Suprapubic skin (tissue), 4 donors: ENCODE measurements at places on chromosomes 3 and 15.

GRCh38 chr3:67384760-67385397 is 269.5 kb downstream of the SUCLG2 start:
- no peak overlapping the region for H3K4me3 ChIP-seq
- H3K27ac ChIP-seq: no peak overlapping the region
- peaks cover 2% of the 10 kb centered on the region for H3K36me3 ChIP-seq
- H3K27me3 ChIP-seq: no peaks in the 10 kb centered on the region
- no peaks in the 10 kb centered on the region for H3K4me1 ChIP-seq

DNA sequence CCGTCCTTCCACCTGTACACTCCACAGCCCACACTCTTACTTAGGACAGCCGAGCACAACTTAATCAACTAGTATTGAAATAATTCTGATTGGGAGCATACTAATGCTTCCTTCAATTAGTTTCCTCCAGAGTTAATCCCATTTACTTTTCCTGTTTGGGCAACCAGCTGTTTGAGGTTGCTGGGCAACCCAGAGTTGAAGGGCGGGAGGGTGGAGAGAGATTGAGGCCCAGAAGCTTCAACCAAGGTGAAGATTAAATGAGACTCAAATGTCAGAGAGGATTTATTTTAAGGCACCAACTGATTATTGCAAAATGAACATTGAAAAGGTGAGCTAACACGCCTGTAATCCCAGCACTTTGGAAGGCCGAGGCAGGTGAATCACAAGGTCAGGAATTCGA is 428.5 kb upstream of the SEMA6D start:
- H3K4me1 ChIP-seq: peaks cover 20% of the 10 kb centered on the region
- H3K36me3 ChIP-seq: no peaks in the 10 kb centered on the region
- DNase-seq: no peak
- H3K27me3 ChIP-seq: no peaks in the 10 kb centered on the region
- H3K27ac ChIP-seq: no peak overlapping the region
- no peak overlapping the region for H3K4me3 ChIP-seq

- H3K27ac ChIP-seq: no peak overlapping the region
- H3K4me3 ChIP-seq: no peak overlapping the region
- H3K27me3 ChIP-seq: no peaks in the 10 kb centered on the region
- no peak for DNase-seq
- no peaks in the 10 kb centered on the region for H3K36me3 ChIP-seq
Observed at GRCh38 chr3:95886616-95887015, 927.8 kb upstream of the EPHA6 start.

DNA sequence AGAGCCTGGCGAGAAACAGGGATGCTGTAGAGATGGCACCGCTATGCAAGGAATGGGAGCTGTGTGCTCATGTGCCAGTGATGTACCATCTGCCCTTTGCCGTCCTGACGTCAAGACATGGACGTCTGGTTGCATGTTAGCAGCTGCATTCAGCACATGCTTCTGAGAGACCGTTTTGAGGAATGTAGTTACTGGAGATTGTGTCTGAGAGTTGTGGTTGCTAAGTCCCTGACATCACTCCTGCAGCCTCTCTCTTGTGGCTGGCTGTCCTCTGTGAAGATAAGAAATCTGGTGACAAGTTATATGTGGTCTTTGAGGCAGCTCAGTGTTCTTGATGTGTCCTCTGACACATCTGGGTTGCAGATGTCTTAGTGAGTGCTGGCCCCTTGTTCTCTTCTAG is 165.1 kb downstream of the APBA2 start:
- H3K4me1 ChIP-seq: no peaks in the 10 kb centered on the region
- no peak overlapping the region for H3K27ac ChIP-seq
- DNase-seq: no peak
- H3K4me3 ChIP-seq: no peak overlapping the region
- no peaks in the 10 kb centered on the region for H3K36me3 ChIP-seq

- peak overlapping the region; percentile 81 for H3K27ac ChIP-seq
- H3K4me3 ChIP-seq: peak overlapping the region; percentile 97
- peaks cover 58% of the 10 kb centered on the region for H3K4me1 ChIP-seq
- DNase-seq: no peak
Observed at GRCh38 chr15:63043335-63044076, 959 bp downstream of the TPM1 start.

GRCh38 chr15:64430000-64430735 is 30.2 kb upstream of the ZNF609 start:
- H3K27ac ChIP-seq: peak overlapping the region; percentile 14
- H3K4me3 ChIP-seq: no peak overlapping the region
- no peaks in the 10 kb centered on the region for H3K27me3 ChIP-seq
- peaks cover 38% of the 10 kb centered on the region for H3K36me3 ChIP-seq
- peaks cover 15% of the 10 kb centered on the region for H3K4me1 ChIP-seq

DNA sequence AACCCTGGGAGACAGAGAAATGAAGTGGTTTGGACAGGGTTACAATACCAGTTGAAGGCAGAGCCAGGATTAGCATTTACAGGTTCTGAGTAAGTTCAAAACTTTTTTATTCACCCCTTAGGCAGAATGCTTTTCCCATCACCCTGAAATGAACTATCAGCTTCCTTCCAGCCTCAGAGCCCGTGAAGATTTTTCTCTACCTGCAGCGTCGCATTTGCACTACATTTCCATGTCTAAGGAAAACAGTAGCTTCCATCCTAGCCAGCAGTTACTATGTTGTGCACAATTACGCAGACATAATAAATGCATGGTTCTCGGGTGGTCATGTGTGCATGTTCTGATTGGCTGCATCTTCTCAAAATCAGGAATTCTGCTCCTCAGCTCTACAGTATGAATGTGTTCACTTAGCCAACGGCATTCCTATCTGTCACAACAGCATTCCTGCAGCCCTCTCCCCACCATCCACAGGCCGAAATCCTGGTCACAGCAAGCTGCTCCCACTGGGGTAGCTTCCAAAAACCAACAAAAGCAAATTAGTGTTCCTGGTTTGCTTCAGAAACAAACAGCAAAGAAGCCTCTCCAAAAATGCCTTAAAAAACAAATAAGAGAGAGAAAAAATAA is 510.8 kb upstream of the SEMA6D start:
- H3K4me1 ChIP-seq: no peaks in the 10 kb centered on the region
- H3K27me3 ChIP-seq: no peaks in the 10 kb centered on the region
- no peak for DNase-seq

GRCh38 chr3:144307951-144308350 is 336.3 kb downstream of the DIPK2A start:
- H3K27me3 ChIP-seq: no peaks in the 10 kb centered on the region
- H3K4me1 ChIP-seq: no peaks in the 10 kb centered on the region
- no peak overlapping the region for H3K27ac ChIP-seq
- H3K4me3 ChIP-seq: no peak overlapping the region
- H3K36me3 ChIP-seq: no peaks in the 10 kb centered on the region

- no peaks in the 10 kb centered on the region for H3K27me3 ChIP-seq
- no peak for DNase-seq
- no peaks in the 10 kb centered on the region for H3K36me3 ChIP-seq
- no peaks in the 10 kb centered on the region for H3K4me1 ChIP-seq
- H3K27ac ChIP-seq: no peak overlapping the region
- no peak overlapping the region for H3K4me3 ChIP-seq
Observed at GRCh38 chr15:86333819-86334218, 254.1 kb downstream of the AGBL1 start.

DNA sequence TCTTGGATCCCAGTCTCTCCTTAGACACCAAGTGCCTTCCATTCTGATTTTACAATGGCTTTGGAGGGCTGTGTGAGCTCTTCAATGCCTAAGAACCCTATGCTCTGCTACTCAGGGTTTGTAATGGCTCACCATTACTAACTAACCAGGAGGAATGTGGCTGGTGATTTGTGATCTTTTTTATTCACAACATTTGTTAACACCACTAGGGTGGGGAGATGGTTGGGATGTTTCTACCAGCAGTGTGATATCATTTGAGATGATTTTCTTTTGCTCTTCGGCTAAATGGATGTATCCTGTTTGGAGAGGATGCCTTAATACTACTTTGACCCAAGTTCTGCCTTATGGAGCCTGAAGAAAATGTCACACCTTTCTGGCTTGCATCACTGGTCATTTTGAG is 226.9 kb downstream of the MFSD1 start:
- H3K27ac ChIP-seq: no peak overlapping the region
- no peaks in the 10 kb centered on the region for H3K27me3 ChIP-seq
- no peak overlapping the region for H3K4me3 ChIP-seq
- no peaks in the 10 kb centered on the region for H3K4me1 ChIP-seq
- no peaks in the 10 kb centered on the region for H3K36me3 ChIP-seq
- DNase-seq: no peak

GRCh38 chr3:96863129-96863740 is 48.8 kb downstream of the EPHA6 start:
- no peaks in the 10 kb centered on the region for H3K4me1 ChIP-seq
- H3K27ac ChIP-seq: no peak overlapping the region
- DNase-seq: no peak
- H3K4me3 ChIP-seq: no peak overlapping the region
- no peaks in the 10 kb centered on the region for H3K36me3 ChIP-seq

DNA sequence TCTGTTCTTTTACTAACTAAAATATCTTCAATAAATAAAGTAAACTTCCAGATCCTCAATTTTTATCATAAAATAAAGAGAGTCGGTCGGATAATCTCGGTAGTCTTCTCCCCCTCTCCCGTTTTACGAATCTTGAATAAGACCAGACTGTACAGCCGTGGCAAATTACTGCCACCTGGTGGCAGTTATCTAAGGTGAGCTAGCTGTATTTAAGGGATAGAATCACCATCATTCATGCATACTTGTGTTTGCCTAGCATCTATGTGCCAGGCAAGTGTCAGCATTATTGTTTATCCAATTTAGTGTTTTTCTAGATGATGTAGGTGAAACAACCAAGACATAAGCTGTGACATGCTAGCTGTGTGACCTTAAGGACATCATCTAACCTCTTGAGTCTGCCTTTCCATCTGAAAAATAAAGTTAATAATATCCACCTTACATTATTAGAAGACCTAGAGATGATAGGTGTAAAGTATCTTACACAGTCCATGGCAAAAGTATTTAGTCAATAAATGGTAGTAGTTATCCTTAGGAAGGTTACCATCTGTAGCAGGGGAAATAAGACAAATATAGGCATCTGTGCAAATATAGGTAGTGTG is 21.3 kb downstream of the DUT start:
- no peaks in the 10 kb centered on the region for H3K36me3 ChIP-seq
- H3K27ac ChIP-seq: no peak overlapping the region
- no peak overlapping the region for H3K4me3 ChIP-seq

DNA sequence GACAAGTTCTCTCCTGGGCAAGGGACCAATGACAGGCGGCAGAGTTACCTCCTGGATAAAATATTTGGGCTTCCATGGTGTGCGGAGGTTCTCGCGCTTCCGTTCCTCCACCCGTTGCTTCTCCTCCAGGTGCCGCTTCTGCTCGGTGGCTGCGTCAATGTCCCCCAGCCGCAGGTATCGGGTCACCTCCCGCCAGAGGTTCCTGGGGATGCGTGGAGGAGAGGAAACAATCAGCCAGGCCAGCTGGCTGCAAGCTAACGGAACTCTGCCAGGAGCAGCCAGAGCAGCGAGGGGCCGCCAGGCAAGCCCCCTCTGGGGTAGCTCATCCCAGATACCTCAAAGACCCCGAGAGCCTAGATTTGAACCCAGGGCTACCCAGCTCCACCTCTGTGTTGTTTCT is 131.3 kb downstream of the STT3B start:
- no peak overlapping the region for H3K4me3 ChIP-seq
- H3K27ac ChIP-seq: no peak overlapping the region
- H3K36me3 ChIP-seq: peaks cover 13% of the 10 kb centered on the region
- no peaks in the 10 kb centered on the region for H3K27me3 ChIP-seq

- DNase-seq: no peak
- H3K4me1 ChIP-seq: no peaks in the 10 kb centered on the region
- no peaks in the 10 kb centered on the region for H3K36me3 ChIP-seq
- H3K4me3 ChIP-seq: no peak overlapping the region
- no peaks in the 10 kb centered on the region for H3K27me3 ChIP-seq
- no peak overlapping the region for H3K27ac ChIP-seq
Observed at GRCh38 chr3:5787861-5788488, 600.5 kb downstream of the EDEM1 start.
